ENCODE measurements at places on chromosomes 7 and 10.
A peak's percentile ranks its signal among the peaks of the same experiment; 100 is the strongest.

DNA sequence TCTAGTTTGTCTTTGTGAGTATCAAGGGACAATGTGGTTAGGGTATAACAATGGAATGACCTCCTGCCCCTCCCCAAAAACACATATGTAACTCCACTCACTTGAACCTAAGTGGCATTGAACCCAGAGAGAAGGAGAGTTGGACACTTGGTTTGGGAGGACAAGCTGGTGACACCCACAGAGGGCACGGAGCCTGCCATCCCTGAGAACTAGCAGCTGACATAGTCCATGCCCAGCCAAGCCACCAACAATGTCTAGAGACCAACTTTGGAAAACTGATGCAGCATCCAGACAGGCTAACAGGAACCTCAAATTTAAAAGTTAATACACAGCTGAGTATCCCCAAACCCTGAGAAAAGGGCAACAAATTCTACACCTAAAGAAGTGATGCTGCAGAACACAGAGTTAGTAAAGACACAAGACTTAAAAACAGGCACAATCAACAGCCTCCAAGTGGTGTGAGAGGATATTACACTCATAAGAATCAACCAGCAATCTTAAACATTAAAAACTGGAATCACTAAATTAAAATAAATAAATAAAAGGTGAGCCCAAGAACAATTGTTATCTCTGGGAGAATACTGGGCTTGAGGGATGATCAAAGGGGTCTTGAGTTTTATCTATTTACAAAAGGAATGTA, 27.2 kb downstream of the NUDCD3 start:
- DNase-seq = no peak

- no peak for DNase-seq
Measured at GRCh38 chr7:155831807-155832524, 19.7 kb upstream of the SHH start.

DNA sequence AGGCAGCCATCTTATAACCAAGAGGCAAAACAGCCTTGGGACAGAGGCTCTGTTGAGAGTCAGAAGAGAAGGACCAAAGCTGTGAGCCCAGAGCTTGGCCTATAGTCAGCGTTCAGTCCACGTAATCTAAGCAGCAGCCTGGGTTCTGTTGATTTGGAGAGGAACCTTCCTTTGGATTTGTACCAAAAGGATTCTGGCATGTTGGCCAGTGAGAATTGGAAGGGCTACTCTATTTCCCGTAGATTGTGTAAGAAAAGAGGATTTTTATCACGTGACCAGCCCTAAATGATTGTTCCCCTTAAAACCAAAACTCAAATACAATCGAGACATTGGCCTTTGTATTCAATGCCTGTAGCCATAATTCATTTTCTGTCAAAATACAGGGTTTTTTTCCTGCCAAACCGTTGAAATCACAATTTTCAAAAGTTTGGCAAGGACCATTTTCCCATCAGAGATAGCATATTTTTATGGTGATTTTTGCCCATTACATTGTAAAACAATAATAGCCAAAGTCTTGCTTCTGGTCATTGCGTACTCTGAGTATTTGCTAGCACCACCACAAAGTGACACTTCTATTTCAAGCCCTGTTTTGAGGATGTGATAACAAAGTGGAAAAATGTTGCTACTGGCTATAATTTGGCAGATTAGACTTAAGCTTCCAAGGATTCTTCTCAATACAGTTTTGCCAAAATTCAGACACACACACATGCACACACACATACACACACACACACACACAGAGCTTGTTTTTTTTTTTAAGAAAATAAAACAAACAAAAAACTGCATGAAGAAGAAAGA, 23.1 kb upstream of the BMPER start:
- DNase-seq = no peak

DNA sequence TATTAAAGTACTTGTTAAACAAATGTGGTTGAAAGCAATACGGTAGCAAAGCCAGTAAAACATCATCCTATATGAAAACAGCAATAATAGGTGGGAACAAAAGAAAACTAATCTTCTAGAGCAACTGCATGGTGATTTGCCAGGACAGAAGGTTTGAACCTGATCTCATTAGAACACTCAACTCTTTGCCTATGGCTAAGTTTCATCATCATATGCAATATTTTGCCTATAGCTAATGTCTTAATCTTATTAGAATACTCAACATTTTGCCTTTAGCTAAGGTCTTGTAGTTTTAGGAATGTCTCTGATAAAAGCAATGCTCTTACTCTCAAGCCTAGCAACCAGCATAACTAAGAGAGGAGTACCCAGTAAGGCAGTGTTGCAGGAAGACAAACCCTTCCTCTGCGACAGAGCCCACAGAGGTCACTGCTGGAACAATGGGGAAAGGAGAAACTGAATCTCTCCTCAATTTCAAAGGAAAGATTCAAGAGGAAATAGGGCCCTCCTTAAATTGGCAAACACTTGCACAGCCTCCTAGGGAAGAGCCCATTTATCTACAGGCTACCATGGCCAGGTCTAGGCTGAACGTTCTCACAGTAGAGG, 38.3 kb downstream of the CADPS2 start:
- no peak for DNase-seq

- DNase-seq = no peak
Measured at GRCh38 chr10:12337453-12338372, 11.6 kb upstream of the CAMK1D start.

GRCh38 chr10:26386781-26387180, 51.4 kb upstream of the APBB1IP start:
- DNase-seq = no peak

DNA sequence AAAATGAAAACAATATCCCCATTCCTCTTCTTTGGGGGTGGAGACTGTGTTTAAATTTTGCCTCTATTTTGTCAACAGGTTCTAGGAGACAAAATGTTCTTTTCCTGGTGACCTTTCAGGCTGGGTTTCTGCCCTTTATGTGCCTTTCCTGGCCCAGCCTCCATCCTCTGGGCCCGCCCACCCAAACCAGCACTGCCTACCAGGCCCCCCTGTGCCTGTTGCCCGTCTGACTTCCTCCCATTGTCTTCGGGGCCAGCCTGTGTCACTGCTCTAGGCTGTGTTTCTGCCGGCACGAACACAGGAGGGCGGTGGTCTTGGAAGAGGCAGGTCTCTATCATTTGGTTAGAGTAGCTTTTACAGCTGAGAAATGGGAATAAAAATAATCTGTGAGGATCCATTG, 13.9 kb downstream of the TSPAN14 start:
- DNase-seq = peak; percentile 60

DNA sequence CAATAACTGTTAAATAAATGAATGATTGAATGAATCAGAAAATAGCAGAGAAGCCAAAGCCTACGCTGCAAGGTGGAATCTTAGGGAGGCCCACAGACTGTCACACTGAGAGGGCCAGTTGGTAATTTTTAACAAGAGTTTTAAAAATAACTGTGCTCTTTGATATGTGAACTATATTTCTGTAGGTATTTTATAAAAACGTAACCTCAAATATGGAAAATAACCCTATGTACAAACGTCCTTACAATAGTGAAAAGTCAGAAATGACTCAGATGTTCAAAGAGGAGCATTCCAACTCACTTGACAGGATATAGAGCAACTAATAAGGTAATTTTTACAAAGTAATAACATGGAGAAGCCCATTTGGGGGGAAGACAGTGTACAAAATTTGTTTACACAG, 18.9 kb upstream of the TMEM273 start:
- DNase-seq = no peak

- no peak for DNase-seq
Measured at GRCh38 chr7:155792999-155793560, 19.2 kb downstream of the SHH start.

DNA sequence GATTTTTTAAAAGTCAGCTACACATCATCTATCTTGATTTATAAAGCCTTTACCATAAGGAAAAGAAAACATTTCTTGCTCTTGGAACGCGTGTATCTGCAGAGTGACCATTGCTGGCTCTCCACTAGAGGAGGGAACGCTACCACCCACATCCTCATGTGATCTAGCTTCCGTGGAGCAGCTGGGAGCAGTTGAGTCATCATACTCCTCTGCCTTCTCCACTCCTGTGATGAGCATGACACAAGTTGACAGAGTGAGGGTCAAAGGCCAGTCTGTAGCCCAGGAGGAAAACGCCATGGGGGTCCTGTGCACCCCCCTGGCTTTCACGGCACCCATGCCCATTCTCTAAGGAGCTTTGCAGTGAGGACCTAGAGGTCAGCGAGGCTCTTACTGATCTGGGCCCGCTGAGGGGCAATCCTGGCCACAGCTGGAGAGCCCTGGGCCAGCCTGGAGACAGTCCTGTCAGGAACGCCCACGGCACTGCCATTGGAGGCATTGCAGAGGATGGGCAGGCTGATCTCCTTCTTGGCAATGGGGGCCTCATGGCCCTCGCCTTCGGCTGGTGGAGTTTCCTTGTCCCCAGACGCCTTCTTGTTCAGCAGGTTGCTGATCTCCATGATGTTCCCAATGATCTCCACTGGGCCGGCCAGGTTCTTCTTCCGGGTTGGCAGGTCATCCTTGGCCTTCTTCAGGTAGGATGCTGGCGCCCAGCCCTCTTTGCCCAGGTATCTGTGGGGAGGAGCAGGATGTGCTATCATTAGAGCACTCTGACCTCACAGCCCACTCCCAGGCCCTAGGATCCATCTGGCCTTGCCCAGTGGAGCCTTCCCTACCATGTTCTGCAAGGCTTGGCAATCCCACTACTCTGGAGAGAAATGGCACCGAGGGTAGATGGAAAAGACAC, 119.2 kb downstream of the NEURL1 start:
- DNase-seq = no peak

GRCh38 chr10:94607111-94607510, 61.5 kb downstream of the HELLS start:
- no peak for DNase-seq

DNA sequence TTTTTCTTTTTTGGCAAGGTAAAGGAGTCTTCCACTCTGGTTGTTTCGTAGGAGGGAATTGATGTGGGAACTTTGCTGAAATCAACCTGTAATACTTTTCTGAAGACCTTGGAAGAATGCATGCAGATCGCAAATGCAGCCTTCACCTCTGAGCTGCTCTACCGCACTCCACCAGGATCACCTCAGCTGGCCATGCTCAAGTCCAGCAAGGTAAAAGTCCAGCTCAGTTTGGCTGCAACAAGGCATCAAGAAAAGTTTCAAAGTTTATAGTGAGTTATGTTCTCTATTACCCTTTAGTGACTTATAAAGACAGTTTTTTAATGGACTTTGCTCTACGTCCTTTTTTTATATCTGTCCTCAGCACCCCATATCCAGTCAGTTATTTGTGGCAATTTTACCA, 21.0 kb downstream of the PLEKHA8 start:
- no peak for DNase-seq

- no peak for DNase-seq
Measured at GRCh38 chr10:78264361-78264760, 230.7 kb downstream of the RPS24 start.

Measured in pulmonary artery endothelial cell (primary cell).